ENCODE measurements at places on chromosomes 4 and X.

DNA sequence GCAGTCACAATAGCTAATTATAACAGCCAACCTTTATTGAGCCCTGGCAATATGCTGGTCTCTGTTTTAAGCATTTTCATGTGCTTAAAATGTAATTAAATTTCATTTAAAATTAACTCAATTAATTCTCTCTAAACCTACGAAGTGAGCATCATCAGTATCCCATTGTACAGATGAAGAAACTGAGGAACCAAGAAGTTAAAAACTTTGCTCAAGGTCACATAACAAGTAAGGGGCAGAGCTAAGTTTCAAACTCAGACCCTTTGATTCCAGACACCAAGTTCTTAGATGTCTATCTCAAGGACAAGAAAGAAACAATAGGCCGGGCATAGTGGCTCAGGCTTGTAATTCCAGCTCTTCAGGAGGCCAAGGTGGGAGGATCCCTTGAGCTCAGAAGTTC is 55.9 kb upstream of the NFKB1 start:
- DNase-seq = no peak

DNA sequence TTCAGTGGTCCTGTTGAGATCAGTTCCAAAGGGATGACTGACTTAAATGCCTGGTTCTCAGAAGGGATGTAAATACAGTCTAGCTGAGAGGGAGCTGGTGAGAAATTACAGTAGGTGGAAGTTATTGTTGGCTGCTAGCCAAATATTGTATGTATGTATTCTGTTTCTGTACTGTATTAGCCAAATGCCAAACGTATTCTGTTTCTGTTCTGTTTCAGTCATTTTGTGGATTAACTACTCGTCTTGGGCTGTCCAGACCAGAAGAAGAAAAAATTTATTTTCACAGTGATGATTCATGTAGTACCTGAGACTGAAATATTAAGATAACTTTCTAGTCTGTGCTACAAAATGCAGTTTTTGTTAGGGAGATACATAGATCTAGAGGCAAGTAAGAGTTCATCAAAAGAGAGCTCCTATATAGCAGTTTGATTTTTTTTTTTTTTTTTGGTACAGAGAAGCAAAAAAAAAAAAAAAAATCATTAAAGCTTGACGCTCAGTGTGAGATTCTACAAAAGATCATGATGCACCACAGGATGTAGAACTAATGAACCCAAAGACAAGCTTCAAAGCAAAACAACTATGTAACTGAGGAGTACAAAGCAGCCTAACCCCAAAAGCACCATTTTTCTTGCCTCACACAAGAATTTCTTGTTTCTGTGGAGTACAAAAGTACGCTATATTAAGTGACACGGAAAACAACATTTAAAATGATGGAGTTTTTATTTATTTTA is 54.8 kb downstream of the CASP6 start:
- DNase-seq = no peak

DNA sequence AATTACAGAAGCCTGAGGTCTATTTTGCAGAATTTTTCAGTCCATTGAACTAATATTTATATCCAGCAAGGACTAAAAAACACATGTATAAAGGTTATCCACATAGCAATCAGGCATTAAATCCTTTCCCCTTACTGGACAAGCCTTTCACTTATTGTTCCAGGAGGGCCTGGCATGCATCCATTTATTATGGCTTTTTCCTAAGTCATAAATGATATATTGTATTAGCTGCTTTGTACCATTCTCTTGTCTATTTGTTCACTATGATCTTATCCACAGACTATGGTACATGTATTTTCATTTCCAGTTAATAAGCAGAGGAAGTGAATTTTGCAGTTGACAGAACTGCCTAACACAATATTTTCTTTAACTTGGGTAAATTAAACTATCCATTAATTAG is 105.4 kb upstream of the ANK2 start:
- DNase-seq = no peak

- peak; percentile 90 for DNase-seq
Observed at GRCh38 chr4:8440492-8441311, at the start of the genes ACOX3 and TRMT44. ACOX3 (minus strand) TSS chr4:8440723; CDS start chr4:8416521, 24,202 bp downstream. TRMT44 (plus strand) TSS chr4:8440777; CDS start chr4:8440823, 46 bp downstream.

DNA sequence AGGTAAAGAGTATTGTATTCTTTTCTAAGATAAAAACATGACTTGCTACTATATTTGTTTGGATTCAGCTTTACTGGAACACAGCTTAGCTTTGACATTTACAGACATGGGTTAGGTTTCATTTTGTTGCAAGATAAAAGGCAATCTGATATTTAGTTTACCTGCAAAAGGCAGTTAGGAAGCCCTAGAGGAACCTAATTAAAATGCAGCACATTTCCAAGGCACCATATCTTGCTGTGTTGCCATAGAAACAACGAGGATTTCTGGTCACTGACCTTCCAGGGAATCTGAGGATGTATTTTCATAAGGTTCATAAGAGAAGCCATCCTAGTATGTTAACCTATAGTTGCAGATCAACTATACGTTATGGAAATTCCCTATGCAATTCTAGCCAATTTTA is 116.0 kb downstream of the SNCA start:
- DNase-seq = no peak

DNA sequence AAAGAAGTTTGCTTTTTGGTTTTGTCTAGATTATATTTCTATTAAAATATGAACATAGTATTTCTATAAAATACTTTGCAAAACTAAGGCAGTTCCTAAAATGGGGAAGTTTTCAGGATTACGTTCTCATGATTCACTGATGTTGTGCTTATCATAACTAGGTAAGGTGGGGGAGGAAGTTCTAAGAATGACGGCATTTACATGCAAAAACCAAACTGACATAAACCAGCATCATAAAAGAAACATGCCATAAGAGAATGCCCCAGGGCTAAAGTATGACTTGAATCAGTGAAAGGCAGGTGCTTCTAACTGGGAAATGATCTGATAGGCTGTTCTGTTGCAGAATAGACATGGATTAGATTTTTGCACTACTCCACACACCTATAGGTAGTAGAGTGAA is 204.7 kb upstream of the JADE1 start:
- DNase-seq = no peak

- no peak for DNase-seq
Observed at GRCh38 chr4:75930152-75930551, 10.7 kb downstream of the NAAA start.

All from NT2/D1 (cell line).